CD4-positive, alpha-beta T cell treated with Interleukin-17A for 4 hours (primary cell): ENCODE measurements at places on chromosomes 3 and 15.

GRCh38 chr3:128723477-128723876 is 2.5 kb upstream of the RAB7A start:
- DNase-seq: no peak

DNA sequence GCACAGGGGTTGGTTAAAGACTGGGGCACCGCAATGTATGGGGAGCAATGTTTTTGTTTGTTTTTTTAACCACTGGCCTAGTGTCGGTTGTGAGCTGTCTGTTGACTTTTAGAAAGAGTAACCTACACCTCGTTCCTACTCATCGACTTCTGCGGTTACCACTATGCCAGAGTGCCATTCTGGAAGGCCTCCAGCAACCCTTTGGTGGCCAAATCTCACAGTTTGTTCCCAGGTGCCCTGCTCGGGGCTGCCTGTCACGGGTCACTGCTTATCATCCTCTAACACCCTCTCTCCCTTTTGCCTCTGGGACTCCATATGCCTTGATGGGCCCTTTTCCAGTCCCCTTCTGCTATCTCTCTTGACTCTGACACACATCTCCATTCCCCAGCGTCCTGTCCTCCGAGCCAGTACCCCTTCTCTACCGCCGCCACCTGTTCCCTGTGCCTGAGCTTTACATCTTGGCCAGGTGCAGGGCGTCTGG is 290.4 kb upstream of the C2CD4B start:
- no peak for DNase-seq

DNA sequence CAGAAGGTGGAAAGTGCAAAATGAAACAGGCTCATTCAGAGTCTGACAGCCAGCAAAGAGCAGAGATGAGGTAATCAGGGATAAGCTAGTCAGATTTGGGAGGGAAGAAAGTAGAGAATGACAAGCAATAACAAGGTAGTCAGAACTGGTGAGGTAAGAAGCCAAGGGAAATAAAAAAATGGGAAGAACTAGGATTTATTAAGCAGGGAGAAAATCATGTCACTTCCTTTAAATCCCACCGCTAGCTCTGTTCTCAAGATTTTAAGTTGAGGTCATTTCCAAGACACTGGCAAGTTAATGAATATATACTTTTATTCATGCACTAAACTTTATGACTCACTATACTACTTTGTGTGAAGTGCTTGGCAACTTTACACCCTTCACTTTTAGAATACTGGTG is 1106.8 kb downstream of the IGSF11 start:
- DNase-seq: no peak

DNA sequence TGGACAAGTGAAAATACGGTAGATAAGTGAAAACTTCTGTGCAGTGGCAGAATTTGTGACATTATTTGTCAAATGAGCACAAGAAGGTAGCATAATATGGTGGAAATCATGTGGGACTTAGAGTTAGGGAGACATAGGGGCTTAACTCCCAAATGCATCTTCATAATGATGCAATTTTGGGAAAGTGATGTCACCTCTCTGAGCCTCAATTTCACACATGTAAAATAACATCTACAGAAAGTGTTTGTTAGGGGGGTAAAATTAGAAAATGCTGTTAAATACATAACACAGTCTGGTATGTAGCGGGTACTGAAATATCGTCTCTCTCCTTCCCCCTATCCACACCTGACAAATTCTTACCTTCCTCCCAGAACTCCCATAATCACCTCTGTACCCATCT is 52.9 kb upstream of the CAPN7 start:
- no peak for DNase-seq

DNA sequence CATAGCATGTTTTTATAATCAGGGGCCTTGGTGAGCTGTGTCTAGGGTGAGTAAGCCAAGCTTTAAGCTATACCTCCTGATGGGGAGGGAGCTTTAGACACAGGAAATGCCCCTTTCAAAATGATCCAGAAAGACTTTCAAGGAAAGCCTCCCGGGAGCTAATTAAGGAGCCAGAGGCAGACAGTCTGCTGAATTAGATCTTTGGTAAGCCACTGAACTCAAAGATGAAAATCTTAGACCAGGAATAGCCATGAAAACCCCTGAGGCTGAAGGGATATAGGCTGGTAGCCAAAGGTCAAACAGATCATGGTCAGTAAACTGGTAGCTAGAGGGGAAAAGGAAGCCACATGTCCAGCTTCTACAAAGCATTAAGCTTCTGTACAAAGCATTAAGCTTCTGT is 42.7 kb upstream of the GAP43 start:
- DNase-seq: no peak

DNA sequence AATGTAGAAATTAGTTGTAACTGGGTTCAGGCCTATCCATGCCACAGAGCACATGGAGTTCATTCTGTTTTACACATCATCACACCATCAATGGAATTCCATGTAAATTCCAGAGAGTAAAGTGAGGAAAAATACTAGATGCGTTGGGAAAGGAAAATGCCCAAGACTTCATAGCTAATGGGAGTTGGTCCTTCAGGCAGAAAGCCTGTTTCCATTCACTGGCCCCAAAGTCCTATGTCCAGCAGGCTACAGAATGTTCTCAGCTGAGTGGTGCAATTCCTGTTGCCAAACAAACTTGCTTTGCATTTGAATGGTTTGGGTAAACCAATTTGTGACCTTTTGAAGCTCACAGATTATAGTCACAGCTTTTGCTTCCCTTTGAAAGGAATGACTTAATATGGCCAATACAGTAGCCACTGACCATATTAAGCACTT is 164.6 kb upstream of the PFN2 start:
- no peak for DNase-seq

- no peak for DNase-seq
Measured at GRCh38 chr3:153038779-153039178, 123.2 kb upstream of the RAP2B start.

DNA sequence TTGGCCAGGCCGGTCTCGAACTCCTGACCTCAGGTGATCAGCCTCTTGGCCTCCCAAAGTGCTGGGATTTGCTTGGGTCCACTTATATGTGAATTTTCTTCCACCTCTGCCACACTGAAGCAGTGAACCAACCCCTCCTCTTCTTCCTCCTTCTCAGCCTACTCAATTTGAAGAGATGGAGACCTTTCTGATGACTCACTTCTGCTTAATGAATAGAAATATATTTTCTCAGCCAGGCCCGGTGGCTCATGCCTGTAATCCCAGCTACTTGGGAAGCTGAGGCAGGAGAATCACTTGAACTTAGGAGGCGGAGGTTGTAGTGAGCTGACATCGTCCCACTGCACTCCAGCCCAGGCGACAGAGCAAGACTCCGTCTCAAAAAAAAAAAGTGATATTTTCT is 46.8 kb upstream of the GATM start:
- DNase-seq: no peak
